Endodermal cell (in vitro differentiated cells): ENCODE measurements at places on chromosomes 5 and 9.

GRCh38 chr5:61686491-61687257 is 354.6 kb downstream of the ZSWIM6 start:
- DNase-seq: no peak

DNA sequence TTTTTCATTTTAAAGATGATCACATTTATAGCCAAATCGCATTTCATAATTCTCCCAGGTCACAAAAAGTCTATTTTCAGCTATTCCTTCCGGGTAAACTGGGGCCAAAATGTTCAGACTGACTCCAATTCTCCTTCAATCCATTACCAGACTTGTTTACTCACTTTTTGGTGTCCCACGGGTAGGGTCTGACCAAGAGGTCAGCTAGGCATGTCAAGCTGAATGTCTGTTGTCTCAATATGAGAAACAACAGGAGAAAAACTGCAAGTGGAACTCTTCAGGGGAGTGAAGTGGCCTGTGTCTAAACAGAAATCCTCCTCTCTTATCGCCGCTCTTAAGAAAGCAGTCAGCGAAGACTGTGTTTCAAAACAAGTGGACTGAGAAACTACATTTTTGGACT is 171.3 kb downstream of the APBA1 start:
- DNase-seq: no peak

- no peak for DNase-seq
Measured at GRCh38 chr5:101679816-101680215, 616.3 kb downstream of the SLCO4C1 start.

DNA sequence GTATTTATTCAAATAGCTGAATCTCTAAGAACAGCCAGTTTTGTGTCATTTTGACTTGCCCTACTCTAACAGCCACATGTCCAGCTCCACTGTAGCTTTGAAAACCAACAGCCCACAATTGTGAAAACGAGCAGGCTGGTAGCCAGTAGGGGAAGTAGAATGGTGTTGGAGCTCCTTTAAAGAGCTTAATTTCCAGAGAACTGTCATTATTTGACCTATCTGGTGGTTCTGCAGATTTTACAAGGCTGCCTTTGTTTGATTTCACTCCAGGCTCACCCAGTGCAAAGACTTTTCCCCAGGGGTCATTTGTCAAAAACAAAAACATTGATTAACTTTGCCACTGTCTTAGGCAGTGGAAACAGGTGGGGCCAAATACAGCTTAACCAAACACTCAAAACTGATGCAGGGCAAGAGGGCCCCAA is 3.2 kb upstream of the PJA2 start:
- DNase-seq: no peak

GRCh38 chr5:60470881-60471280 is 229.1 kb downstream of the DEPDC1B start:
- no peak for DNase-seq

GRCh38 chr5:172542651-172543131 is 88.4 kb upstream of the SH3PXD2B start:
- DNase-seq: peak; percentile 36

DNA sequence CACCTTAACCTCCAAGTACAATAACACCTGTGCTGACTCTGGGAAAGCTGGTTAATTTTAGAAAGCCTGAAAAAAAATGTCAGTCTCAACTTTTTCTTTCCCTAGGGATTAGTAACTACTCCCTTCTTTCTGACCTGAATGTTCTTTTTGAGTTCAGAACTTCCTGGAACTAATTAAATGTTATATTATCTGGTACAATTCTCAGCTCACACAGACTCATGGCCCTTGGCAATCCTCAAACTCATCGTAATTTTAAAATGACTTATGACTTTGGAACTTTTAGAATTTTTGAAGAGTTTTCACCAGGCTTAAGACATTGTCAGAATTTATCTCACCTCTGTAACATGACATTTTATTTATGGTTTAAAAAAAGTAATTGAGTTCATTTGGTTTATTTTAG is 315.0 kb downstream of the FER start:
- no peak for DNase-seq
